ENCODE measurements at places on chromosomes 2 and 18.
A peak's percentile ranks its signal among the peaks of the same experiment; 100 is the strongest.

DNA sequence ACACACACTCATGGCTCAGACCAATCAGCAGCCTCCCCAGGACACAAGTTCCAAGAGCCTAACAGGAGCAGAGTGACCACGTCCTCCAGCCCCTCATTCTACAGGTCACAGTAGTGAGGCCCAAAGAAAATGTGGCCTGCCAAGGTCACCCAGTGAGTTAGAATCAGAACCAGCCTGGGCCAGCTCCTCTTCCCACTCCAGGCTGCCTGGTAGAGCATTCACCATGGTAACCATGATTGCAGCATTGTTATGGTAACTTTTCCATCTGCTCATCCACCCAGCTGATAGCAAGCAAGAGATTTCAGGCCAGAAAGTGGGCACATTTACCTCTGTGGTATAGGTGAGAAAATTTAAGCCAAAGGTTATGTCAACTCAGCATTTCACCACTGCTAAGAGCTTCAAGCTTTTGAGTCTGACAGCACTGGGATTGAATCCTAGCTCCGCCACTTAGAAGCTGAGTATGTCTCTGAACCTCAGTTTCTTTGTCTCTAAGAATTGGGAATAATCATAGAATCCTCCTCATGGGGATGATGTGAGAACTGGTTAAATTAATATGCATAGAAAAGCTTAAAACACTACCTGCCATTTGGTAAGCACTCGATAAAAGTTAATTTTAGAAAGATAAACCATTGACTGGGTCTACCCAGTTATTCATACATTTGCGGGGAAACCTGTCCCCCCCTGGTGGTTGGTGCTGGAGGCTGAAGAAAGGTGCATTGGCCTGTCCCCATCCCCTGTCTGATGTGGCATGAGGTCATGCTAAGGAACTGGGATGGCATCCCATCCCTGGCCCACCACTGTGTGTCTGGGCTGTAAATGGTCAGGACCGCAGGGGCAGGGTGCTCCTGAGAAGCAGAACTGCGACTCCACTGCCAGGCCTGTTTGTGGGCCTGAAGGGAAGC lies 181.5 kb downstream of the KLHL29 start:
- peak; percentile 70 for DNase-seq

DNA sequence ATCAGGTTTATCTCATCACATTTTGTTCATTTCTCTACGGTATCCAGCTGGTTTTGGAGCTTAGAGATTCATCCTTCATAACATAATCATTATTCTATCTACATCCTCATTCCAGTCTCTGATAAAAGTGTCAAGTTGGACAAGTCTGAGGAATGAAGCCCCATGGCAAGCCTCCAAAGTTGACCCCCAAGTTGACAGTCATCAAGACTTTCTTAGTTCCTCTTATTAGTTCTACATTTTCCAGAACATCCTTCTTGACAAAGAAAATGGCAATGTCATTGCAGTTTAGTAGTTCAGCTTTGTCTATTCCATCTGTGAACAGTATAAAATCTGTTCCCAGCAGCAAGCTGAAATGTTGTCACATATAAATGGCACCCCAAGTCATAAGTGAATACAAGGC lies 4.5 kb upstream of the TMSB10 start:
- no peak for DNase-seq

DNA sequence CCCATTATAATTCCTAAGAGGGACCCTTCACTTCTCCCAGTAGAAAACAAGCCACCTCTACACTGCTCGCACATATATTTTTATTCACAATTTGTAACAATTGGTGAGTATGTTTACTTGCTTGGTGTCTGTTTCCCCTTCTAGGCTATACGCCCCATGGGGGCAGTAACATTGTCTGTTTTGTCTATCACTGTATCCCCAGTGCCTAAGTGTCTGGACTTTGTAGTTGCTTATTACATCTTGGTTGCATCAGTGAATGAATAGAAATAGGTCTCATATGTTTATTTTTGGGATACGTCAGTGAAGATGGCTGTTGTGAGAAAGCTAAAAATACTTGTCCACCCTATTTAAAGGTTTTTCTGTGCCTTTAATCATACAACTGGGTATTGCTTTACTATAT lies 87.4 kb upstream of the ITGB6 start:
- DNase-seq = no peak

- DNase-seq = no peak
These were observed 35.4 kb upstream of the ARMC9 start for GRCh38 chr2:231163011-231163410.

DNA sequence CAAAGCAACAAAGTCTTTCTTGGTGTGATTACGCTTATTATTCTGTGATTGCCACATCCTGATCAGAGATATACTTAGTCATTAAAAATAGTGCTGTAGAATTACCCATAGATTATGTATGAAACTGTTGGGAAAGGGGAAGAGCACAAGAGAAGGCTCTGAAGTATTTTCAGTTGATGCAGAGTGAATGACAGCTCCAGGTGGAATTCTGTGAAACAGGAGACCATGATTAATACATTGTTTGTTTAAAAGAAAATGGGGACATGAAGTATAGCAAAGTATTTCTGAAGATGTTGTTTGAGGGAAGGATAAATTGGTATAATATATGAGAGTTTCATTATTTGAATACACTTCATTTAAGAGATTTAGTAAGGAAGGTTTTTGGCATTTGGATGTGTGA lies 307.6 kb upstream of the CDH20 start:
- no peak for DNase-seq

GRCh38 chr2:76268484-76268883 lies 557.8 kb upstream of the GCFC2 start:
- no peak for DNase-seq

- DNase-seq = no peak
These were observed 242.3 kb downstream of the PTPRM start for GRCh38 chr18:7809455-7809854.

DNA sequence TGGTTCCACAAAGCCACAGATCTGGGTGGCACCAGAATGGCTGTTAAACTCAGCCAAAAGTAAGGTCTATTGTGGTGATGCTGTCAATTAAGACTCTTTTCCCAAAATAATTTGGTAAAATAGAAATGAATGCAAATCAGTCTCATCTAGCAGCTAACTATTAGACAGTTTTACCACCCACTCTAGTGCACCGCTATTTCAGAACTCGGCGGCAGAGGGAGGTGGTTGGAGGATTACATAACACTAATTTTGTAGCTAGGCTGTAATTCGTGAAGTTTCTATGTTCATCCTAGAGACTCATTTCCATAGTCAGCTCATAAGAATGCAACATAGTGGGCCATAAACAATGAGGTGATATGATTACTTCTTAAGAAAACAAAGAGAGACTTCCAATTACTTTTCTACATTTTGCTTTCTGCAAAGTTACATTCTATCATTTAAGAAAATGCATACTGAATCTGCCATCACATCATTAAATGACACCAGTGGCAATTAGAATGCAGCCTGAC lies 413.8 kb downstream of the FBXO15 start:
- no peak for DNase-seq

DNA sequence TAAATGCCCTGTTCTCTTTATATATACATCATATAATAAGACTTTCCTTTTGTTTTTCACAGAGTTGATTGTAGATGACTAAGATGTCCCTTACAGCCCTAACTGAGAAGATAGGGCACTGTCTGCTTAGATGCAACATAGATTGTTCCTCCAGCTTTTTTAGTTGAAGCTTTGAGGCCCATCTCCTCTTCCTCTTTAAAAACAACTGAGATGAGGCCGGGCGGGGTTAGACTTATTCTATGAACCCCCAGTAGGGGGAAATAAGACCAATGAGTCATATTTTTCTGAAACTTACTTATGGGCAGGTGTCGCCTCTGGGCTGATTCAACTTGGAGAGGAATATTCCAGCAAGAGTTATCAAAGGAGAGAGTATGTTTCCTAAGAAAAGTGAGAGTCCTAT lies 84.6 kb downstream of the FBXO15 start:
- DNase-seq = no peak

- peak; percentile 69 for DNase-seq
These were observed 3.8 kb downstream of the TGIF1 start for GRCh38 chr18:3453540-3454364.

GRCh38 chr18:74303936-74304335 lies 11.7 kb upstream of the C18orf63 start:
- no peak for DNase-seq

- DNase-seq = peak; percentile 89
These were observed 68.5 kb downstream of the CTIF start for GRCh38 chr18:48607056-48607984.

DNA sequence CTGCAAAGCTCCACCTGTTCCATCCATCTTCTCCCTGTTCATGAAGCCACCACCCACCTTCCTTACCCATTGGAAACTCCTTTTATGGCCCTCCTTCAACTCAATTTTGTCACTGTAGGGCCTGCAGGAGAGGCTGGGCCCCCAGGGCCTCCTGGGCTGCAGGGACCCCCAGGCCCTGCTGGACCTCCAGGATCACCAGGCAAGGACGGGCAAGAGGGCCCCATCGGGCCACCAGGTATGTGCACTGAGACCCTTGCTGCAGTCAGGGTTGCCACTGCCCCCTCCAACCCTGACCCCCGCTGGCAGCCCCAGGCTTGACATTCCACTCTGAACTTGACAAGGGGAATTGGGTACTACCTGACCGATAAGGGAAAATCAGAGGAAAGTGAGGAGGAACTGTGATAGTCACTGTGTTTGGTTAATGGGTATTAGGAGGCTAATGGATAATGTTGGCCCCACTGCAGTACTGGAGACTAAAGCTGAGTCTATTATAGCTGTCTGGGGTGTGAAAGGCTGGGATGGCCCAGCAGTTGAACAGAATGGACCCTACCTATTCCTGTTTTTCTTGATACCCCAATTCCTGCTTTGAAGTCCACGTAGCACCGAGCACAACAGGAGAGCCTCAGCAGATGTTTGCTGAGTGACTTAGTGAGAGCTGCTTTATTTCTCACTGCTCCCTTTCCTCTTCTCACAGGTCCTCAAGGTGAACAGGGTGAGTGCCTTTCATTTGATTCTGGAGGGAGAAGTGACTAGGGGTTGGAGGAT lies 2.1 kb upstream of the KHK start:
- DNase-seq = no peak
